ENCODE measurements at places on chromosomes 1 and 21.

- no peak for DNase-seq
Measured at GRCh38 chr1:218942431-218942830, 231.2 kb upstream of the LYPLAL1 start.

DNA sequence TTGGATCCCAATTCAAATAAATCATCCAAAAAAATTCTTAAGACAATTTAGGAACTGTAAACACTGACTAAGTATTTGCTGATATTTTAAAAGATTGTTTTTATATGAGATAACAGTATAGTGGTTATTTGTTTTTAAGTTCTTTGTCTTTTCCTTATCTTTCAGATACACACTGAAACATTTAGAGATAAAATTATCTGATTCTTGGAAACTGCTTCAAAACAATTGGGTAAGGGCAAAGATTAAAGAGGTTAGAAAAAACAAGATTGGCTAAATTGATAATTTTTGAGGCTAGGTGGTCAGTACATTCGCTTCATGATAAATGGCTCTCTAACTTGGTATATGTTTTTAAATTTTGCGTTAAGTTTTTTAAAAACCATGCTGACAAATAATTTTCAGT is 117.3 kb downstream of the PSMG1 start:
- no peak for DNase-seq

- DNase-seq = no peak
Measured at GRCh38 chr1:93695411-93696005, 13.9 kb upstream of the BCAR3 start.

- no peak for DNase-seq
Measured at GRCh38 chr21:43909741-43910400, 44.8 kb downstream of the AGPAT3 start.

GRCh38 chr1:205118752-205119151 is 3.0 kb downstream of the RBBP5 start:
- no peak for DNase-seq

DNA sequence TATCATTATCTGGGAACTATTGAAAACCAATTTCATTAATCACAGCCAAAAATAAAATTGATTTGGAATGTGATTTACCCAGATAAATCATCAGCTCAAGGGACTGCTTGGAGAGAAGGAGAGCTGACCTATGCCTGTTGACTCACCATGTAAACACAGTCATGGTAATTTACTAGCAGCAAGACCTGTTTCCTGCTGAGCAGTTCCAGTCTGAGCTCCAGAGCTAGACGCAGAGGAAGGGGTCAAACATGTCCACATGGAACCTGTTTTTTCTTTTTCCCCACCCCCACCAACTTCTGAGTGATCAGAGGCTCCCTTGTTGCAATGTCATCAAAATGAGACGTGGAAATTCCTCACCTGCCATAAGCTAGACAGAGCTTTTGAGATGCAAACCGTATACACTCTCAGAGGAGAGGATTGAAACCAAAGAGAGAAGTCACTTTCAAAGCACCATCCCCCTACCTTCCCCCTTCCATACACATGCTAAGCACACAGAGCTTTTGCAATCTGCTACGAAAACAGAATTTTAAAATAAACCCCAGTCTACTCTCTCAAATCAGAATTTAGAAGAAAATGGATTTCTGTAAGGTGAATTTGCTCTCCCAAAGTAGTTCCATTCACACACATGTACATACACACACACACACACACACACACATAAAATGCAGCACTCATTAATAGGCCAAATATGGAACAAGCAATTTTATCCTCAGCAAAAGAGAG is 55.9 kb upstream of the PTGFRN start:
- no peak for DNase-seq

GRCh38 chr1:13616234-13616633 is 32.6 kb downstream of the PDPN start:
- DNase-seq = no peak

DNA sequence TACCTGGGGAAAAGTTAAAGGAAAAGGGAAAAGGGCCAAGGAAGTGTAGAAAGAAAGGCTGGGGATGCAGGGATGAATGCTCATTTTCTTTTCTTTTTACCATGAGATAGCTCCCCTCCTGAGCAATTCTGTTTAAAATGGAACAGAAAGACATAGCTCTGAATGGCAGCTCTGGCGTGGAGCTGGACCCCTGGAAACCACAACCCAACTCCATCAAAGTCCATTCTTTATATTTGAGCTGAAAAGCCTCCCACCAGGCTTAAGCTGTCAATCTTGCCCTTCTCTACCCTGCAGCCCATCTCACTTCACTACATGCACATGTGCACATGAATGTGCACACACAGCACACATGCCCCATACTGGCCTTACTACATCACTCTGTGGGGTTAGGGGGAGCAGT is 69.2 kb downstream of the TNR start:
- no peak for DNase-seq

DNA sequence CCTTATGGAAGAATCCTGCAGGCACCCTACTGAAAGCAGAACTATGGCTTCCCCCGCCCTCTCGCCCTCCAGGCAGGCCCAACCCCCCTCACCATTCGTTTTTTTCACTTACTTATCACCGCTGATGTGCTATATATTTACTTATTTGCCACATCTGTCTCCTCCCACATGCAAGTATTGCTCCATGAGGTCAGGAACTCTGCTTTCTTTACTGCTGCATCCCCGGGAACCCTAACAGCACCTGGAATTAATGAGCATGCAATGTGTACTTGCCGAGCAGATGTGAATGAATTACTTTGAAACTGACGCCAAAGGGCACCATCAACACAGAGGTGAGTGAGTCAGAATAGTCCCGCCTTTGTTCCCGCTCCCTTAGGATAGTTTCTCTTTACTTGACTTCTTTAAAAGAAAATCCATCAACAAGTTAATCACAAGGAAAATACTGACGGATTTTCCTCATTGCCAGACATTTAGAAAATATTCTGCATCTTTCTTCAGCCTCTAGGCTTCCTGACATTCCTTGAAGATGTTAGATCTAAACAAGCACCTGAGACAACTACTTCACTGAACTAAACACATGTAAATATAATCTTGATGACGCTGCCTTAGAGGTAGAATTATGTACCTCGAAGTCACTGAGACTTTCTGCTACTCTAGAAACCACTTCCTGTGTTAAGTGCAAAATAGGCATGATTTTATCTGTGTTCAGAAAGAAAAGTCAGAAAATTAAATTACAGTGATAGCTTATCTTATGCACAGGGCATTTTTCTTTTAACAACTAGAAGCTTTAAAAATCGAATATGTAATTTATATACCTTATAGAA is 17.5 kb upstream of the RAB4A start:
- no peak for DNase-seq

DNA sequence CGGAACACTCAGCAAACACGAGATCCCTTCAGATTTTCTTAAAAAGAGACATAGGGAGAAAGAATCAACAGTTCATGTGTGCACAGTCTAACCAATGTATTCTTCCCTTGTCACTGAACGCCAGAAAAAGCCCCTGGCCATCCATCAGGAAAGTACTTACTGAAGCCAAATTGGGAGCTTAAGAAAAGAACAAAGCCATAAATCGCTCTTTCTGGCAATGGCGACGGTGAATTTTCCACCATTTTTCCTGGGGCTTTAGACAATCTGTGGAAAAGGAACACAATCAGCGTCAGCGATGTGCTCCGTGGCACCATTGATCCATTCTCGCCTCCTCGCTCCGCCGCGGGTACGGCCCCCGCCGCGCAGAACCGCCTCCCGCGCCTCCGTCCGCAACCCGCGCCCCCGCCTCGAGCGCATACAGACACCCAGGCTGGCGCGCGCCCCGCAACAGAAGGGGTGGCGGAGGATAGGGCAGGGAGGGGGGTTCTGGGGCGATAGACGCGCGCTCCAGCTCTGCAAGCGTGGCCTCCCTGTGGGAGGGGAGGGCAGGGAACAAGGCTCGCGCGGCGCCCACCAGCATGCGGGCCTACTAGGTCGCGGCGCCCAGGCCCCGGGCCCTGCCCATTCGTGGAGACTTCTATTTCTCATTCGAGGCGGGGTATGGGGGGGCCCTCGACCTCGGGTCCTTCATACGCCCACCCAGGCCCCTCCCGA is 440 bp downstream of the PIGP start:
- DNase-seq = no peak

GRCh38 chr1:93758842-93759515 is 77.3 kb upstream of the BCAR3 start:
- DNase-seq = no peak

GRCh38 chr1:33902486-33903209 is 38.8 kb downstream of the HMGB4 start:
- no peak for DNase-seq

GRCh38 chr1:37474046-37474696 is at the start of gene ZC3H12A:
Gene ZC3H12A, plus strand, starts transcription at chr1:37474580. Its CDS starts 917 bp downstream, at chr1:37475497.
- DNase-seq = no peak

DNA sequence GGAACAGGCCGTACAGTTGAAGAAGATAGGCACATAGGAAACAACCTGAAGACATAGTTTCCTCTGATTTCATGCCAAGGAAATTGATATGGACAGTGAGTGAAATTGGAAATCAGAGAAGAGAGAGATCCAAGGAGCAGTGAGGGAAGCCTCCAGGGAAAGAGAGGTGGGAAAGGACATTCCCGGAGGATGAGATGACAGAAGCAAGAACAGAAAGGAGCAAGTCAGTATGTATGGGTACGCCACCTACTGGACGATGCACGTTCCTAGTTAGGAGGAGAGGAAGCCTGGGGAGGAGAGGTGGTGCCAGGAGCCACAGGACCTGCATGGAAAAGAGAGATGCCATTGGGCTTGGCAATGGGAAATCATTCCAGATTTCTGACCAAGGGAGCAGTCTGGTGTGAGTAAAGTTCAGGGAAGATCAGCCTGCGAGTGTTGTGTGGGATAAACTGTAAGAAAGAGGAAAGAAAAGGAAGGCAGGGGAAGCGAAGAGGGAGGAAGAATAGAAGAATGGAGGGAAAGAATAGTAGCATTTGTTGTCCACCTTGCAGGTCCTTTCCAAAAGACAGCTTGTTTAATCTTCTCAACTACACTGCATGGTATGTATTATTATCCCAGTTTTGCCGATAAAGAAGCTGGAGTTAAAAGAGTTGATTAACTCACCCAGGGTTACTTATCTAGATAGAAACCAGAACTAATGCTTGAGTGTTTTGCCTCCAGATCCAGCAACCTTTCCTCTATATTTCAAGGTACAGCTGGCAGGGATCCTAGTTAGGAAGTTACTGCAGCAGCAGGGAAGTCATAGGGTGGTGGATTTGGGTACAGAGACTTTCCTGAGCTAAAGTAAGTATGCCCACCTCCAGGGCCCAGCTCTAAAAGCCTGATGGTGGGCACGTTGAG is 27.4 kb downstream of the C1orf116 start:
- DNase-seq = no peak

GRCh38 chr1:155003766-155004351 is 1.3 kb downstream of the ZBTB7B start:
- DNase-seq = no peak

GRCh38 chr1:182602935-182603645 is 1.1 kb downstream of the RGS16 start:
- no peak for DNase-seq

DNA sequence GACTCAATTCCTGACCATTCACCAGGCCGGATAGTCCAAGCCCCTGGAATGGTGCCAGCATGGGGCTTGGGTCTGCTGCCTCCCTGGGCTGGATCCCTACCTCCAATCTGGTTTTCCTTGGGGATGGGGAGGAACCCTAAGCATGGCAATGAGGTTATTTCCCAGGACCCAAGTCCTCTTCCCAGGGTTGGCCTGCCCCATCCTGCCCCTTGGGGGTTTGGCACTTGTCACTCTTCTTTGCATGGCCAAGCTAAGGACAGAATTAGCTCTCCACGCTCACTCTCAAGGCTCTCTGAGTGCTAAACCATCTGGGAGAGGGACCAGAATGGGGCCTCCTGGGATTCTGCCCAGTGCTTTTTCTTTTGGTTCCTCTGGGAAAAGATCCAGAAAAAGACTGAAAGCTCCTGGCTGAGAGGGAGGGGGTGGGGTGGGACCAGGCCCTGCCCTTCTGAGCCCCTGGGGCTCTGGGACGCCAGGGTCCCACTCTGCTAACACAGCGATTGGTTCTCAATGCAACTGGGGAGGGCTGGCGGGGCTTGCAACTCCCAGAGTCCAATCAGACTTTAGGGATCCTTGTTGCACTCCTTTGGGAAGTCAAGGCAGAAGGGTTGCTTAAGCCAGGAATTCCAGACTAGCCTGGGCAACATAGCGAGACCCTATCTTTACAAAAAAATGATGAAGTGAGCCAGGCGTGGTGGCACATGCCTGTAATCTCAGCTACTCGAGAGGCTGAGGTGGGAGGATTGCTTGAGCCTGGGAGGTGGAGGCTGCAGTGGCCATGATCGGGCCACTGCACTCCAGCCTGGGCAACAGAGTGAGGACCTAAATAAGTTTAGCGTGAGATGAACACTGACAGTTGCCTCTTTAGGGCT is 52.7 kb downstream of the DHRS3 start:
- DNase-seq = no peak

DNA sequence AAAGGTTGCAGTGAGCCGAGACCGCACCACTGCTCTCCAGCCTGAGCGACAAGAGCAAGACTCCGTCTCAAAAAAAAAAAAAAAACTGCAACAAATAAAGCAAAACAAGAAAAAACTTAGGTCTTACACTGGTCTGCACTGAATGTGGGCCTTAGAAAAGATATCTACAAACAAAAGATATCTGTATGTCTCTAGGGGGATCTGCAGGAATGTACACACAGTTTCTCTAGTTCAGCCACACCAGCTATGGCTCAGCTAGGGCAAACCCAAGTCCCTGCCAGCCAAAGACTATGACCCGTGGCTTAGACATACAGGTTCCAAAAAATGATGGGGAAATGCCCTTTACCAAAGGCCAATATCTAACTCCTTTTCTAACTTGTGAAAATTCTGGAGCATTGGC is 202.4 kb upstream of the KAZN start:
- DNase-seq = no peak

DNA sequence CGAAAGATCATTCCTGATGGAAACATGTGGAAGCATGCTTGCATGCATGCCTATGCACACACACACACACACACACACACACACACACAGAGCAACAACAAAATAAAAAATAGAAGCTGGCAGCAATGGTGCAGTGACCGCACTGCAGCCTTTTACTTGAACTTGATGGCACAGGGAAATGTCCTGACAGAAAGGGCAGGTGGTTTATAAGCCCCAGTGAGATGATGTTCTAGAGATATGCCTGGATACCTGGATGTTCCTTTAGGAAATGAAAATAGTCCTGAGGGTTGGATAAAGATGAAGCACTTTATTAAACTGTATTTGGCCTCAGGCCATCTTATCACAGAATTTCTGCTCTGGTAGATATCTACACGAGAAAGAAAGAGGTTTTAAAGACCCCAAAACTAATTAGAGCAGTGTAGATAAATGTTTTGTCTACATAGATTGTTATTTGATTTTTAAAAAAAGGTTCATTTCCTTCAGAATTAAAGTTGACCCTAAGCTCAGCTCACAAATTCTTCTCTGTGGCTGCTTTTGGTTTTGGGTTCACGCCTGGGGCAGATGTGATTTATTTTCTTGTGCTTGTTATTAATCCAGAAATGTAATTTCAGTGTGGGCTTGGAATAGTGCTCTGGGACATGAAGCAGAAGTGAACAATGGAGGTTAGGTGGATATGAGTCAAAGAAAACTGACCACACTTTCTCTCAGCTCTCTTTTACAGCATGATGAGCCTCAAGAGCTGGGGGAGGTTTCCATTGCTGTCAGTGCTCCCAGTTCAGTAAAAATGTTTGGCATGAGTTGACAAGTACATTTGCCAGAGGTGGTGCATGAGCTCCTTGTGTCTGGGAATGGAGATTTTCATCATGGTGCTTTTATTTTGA is 22.9 kb downstream of the ADAM30 start:
- DNase-seq = no peak

GRCh38 chr1:52119301-52120079 is 22.4 kb upstream of the ZFYVE9 start:
- DNase-seq = no peak

Data from HS-27A (cell line).